Fibroblast of villous mesenchyme (primary cell): ENCODE measurements at places on chromosomes 4 and X. TPM values are rescaled to one million over a fixed set of nuclear protein-coding genes. Genes with fewer than 3 reads are reported as not detected.
A peak's percentile ranks its signal among the peaks of the same experiment; 100 is the strongest.

Gene HOPX
- under 0.01 and 0.97 TPM in 2 replicates for total RNA-seq

- peak; percentile 30 for DNase-seq
Observed at GRCh38 chr4:145132511-145133098, 34.5 kb downstream of the ABCE1 start.

GRCh38 chr4:8217246-8217511, 18.1 kb downstream of the SH3TC1 start:
- no peak for DNase-seq

Gene ARMCX4
- total RNA-seq = 8.1 and 11.2 TPM in 2 replicates

DNA sequence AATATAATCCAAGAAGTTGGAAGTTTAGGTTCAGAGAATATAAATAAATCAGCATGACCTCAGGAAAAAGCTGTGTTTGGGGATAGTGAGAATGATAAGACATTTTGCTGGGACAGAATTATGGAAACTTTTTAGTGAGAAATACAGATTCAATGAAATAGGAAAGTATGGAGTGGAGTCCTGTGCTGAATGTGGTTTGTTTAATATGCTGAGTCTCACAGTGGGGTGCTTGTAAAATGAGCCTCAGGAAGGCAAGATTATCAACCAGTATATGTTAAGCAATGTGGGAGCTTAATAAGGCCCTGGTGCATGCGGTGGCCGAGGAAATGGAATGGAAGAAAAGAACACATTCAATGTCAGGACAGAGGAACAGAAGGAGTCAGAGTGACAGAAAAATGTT, 1554.7 kb upstream of the TENM3 start:
- no peak for DNase-seq

Gene PRSS12
- total RNA-seq = 11.7 and 19.3 TPM in 2 replicates

DNA sequence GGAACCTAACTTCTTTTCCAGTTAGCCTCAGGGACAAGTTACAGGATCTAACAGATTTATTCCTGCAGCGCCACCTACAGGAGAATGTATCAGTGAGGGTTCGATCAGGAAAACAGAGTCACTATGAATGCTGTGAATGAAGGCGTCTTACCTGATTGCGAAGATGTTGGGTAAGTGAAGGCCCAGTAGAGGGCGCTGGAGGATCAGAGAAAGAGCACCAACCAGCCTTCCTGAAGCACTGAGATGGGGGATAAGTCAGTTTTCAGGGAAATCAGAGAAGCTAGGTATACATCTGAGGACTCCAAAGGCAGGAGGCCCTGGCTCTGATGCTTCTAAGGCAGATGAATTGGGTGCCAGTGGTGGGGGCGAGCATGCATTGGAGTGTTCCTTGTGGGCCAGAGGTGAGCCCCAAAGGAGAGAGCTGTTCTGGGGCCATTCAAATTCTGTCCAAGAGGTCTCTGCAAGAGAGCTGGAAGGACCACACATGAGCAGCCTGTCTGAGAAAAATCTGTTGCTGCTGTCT, 169.9 kb upstream of the AADAT start:
- peak; percentile 73 for DNase-seq

Gene PHKA1
- total RNA-seq = 7.4 and 8.6 TPM in 2 replicates

DNA sequence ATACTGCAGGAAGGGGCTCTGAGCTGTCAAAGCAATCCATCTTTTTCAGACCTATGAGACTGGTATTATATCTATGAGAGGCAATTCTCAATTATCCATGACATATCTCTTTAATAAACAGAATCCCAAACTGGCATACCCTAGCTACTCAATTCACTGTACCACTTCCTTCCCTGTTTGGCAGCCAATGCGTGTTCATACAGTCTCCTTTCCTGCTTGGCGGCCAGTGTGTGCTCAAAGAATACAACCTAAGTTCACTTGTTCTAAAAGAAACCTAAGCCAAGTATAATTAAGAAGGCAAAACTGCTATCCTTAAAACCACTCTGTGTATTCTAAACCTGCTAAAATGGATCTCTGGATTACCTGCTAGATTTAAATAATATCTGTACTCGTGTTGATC, 38.3 kb downstream of the ARHGEF9 start:
- no peak for DNase-seq

GRCh38 chrX:34654696-34655490, 2.2 kb downstream of the TMEM47 start:
- DNase-seq = no peak

Gene CENPVL1
- not detected in 2 replicates for total RNA-seq

DNA sequence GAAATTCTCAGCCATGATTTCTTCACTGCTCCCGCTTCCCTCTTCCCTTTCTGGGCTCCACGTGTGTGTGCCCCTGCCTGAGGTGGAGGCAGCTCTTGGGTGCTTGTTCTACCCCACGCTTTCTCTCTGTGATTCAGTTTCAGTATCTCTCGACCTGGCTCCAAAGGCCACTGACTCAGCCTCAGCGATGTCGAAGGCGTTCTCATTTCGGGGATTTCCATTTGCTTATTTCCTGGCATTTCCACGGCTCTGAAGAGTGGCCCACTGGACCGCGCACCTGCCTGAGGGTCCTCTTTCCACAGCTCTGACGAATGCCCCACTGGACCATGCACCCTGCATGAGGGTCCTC, 52.4 kb downstream of the GAK start:
- no peak for DNase-seq

GRCh38 chrX:40871385-40872082, 136.2 kb upstream of the MED14 start:
- no peak for DNase-seq

Gene ERVMER34-1
- total RNA-seq = under 0.01 and 0.32 TPM in 2 replicates

Gene FGG
- total RNA-seq = not detected in 2 replicates

Gene IGSF1
- total RNA-seq = under 0.01 and 0.32 TPM in 2 replicates

Gene PPEF2
- under 0.01 TPM in 1 of 2 replicates, not detected in the other for total RNA-seq
